ENCODE measurements at places on chromosomes 11 and 22. TPM values are rescaled to one million over a fixed set of nuclear protein-coding genes. Genes with fewer than 3 reads are reported as not detected.

- no peak for DNase-seq
These were observed 64.3 kb upstream of the SHANK2 start for GRCh38 chr11:71316701-71317100.

GRCh38 chr11:97722065-97722464 is 1298.7 kb upstream of the CNTN5 start:
- no peak for DNase-seq

DNA sequence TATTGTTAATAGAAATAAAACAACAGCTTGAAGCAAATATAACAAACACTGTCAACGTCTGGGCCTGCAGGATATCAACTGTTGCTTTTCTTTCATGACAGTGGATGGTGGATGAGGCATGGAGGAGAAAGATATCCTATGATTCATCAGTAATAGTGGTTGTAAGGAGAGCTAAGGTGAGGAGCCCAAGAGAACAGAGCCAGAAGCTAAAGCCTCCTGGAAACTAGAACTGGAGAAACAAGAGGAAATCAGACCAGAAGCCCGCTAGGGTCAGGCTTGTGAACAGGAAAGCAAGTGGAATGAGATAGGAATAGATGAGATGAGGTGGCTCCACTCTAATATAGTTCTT is 37.7 kb upstream of the MMP12 start:
- DNase-seq, result no peak

- peak; percentile 34 for DNase-seq
These were observed 147.2 kb downstream of the TRPC6 start for GRCh38 chr11:101436511-101437142.

- DNase-seq, result no peak
These were observed 90.0 kb downstream of the DHCR7 start for GRCh38 chr11:71358122-71358728.

DNA sequence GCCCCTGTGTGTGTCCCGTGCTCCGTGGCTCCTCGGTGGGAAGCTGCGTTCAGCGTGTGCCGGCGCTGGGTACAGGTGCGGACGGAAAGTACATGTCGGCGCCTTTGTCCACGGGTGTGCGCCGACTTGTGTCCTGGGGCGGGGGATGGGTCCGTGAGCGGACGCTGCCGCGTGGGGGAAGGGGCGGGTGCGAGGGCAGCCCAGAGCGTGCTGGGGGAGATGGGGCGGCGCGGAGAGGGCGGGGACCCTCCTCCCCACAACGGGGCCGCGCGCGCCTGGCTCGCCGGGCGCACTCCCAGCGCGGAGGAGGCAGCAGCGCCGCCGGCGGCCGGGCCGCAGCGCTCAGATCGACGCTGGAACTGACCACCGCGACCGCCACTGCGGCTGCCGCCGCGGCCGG is 33.6 kb upstream of the RELT start:
- no peak for DNase-seq

DNA sequence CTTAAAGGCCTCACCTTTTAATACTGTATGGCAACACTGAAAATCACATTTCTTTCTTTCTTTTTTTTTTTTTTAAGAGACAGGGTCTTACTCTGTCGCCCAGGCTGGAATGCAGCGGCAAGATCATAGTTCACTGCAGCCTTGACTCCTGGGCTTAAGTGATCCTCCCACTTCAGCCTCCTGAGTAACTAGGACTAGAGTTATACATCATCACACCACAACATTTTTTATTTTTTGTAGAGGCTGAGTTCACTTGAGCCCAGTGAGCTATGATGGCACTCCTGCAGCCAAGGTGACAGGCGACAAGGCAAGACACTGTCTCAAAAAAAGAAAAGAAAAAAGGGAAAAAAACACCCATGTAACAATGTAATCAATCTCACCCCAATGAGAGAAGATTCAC is 10.0 kb downstream of the ARFGAP3 start:
- DNase-seq, result no peak

- DNase-seq, result no peak
These were observed 1.2 kb downstream of the OOSP1 start for GRCh38 chr11:59939482-59939881.

CCDC34 gene
- total RNA-seq, result 5.6 TPM

SCUBE2 gene
- 7.5 TPM for total RNA-seq

PNPLA5 gene
- total RNA-seq, result not detected

OR51Q1 gene
- total RNA-seq, result not detected

UCP2 gene
- 57.6 TPM for total RNA-seq

TIMM10B gene
- total RNA-seq, result 29.7 TPM

MAPK8IP1 gene
- 1.9 TPM for total RNA-seq

Measured in transverse colon (tissue), 4 donors.